Lung microvascular endothelial cell (primary cell): ENCODE measurements at places on chromosomes 12 and 14.

DNA sequence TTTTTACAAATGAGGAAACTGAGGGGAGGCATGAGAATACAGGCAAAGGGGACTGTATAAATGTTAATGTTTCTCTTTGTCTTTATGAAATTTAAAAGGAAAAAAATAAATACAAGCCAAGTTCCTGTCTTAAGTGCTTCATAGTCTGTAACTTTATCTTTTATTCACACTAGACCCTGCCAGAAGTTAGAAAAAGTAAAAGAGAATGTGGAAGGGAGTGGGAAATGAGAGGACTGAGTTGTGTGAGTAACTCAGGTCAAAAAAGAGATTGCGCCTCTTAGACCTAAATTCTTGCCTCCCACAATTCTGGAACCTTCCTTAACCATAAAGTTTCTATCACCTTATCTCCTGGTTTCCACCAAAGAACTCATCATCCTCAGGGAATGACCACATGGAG lies 141.1 kb downstream of the KICS2 start:
- no peak for DNase-seq

DNA sequence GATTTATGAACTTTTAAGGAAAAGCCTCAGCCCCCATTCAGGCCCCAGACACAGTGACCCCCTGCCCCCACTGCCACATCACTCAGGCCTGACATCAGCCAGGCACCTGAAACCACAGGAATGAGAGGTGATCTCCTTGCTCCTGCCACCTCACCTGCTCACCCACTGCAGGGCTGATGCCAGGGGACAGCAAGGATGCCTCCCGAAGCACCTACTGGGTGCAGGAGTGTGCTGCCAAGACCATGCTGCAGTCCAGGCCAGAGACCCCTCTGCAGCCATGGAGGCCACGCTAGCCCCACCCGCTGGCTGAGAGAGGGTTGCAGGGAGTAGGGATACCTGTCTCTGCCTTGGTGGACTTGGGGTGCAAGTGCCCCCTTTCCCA lies 18.6 kb upstream of the KRT7 start:
- DNase-seq: no peak

GRCh38 chr12:12813120-12814101 lies at the start of gene DDX47:
Gene DDX47 (plus strand): TSS chr12:12813346. CDS start chr12:12813368, 22 bp downstream.
- peak; percentile 96 for DNase-seq

GRCh38 chr12:52818388-52818787 lies 4.5 kb upstream of the KRT4 start:
- DNase-seq: no peak

DNA sequence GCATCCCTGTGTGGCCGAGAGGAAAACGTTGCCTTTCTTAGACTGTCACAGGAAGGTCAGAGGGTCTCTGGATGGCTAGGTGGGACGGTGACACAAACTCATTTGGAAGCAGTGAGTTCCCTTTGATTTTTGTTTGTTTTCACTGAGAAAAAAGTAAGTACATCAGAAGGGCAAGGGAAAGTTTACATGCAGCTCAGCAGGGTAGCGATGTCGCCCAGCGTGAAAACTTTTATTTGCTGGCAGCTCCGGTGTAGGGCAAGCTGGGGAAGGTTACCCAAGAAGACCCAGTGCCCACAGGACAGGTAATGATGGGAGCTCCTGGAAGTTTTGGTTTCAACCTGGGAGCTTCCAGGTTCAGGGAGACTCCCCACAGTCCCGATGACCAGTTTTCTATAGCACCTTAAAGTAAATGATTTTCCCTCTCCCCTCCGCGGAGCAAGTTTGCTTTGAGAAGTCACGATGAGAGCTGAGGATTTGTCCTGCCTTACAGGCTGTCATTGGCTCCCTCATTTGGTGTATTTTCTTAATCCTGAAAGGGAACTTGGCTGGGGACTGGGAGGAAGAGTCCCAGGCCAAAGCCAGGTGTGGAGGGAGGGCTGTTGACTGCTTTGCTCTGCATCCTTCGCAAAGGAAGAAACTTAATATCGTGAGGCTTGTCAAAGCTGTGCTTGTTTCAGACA lies 64.7 kb upstream of the ESRRB start:
- no peak for DNase-seq

GRCh38 chr12:19421503-19422282 lies 17.6 kb upstream of the AEBP2 start:
- DNase-seq: no peak

DNA sequence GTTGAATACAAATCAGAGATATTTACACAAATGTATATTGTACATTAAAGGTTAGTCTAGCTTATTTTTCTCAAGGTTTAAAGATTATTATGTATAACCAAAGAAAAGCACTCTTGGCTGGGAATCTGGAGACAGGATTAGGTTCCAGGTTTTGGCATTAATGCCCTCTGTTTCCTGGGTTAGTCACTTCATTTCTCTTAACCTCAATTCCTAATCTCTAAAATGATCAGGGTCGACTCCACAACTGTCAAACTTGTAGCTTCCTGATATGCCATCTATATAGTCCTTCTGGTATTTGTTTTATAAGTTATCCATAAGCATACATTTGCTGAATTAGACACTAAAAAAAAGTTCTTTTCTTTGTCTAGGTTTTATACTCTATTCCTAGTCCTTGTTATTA lies 2.6 kb downstream of the ITPR2 start:
- peak; percentile 29 for DNase-seq

DNA sequence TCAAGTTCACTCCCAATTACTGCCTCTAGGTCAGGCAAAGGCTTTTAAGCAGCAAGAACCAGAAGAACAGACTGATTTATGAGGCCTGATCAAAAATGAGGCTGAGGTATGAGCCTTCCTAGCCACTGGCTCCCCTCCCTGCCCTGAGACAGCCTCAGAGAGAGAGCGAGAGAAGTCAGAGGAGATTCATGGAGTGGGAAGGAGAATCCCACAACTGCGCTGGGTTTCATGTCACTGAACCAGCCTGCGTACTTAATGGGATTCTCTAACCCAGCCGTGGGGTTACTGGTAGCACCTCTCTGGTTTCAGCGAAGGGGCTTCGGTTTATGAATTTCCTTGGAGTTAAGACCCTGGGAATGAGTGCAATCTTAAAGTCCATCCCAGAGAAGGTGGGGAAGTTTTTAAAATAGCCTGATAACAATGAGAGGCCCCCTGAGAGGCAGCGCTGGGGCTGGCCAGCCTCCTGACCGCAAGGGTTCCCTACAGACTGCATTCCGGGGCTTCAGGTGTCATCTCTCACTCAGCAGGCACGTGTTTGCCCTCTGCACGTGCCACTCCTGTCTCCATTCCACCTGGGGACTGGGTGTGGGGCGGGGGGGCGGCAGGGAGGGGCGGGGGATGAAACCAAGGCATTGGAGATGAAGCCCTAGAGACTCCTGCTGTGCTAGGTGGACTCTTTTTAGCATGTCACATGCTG lies 6.1 kb upstream of the GPRC5A start:
- no peak for DNase-seq

DNA sequence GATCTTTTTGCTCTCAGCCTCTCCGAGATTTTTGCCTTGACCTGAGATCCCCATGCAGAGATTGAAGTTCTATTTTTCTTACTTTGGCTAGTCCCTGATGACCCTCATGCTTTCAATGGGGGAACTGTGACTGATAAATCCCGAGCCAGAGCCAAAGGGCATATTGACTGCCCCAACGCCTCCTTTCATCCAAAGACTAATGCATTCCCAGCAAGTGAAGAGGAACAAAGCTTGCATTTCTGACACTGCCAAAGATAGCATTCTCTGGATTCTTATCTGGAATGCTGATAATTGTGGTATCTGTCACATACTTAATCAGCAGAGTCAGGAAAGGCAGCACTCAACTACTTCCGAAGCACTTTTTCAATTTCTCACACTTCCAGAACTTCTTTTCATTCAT lies 152.3 kb upstream of the EGLN3 start:
- no peak for DNase-seq

GRCh38 chr14:24279301-24280186 lies 8.1 kb upstream of the RABGGTA start:
- DNase-seq: peak; percentile 12

- DNase-seq: no peak
These were observed 2.8 kb downstream of the EID3 start for GRCh38 chr12:104306376-104306775.

GRCh38 chr14:50013198-50013918 lies 103.0 kb downstream of the VCPKMT start:
- DNase-seq: no peak

DNA sequence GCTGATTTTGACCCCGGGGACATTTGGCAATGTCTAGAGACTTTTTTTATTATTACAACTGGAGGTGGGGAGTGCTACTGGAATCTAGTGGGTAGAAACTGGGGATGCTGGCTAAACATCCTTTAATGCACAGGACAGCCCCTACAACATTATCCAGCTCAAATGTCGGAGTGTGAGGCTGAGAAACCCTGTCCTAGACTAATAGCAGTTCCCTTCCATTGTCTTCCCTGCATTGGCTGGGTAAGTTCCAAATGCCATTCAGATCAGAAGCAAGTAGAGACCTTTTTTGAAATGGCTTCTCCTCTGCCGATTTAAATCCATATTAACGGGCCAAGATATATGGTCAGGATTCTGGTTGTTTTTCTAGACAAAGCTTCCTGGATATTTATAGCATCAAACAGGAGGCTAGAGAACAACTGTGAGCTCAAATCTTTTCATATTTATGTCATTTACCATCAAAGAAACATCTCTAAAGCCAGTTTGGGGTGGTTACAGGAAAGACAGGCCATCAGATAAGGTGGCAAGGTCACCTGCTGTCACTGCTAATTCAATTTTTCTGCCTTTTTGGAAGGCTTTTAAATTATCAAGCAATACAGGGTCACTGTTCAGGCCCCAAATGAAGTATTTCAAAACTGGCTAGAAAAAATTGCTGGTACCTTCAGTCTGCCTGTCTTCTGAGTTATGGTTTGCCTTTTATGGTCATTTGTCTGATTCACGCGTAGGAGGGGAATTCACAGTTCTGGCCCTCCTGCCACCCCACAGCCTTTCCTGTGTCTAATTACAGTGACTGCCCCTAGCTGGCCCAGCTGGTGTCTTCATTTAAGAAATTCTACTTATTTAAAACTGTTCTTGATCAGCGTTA lies 20.1 kb upstream of the AKAP5 start:
- peak; percentile 83 for DNase-seq

DNA sequence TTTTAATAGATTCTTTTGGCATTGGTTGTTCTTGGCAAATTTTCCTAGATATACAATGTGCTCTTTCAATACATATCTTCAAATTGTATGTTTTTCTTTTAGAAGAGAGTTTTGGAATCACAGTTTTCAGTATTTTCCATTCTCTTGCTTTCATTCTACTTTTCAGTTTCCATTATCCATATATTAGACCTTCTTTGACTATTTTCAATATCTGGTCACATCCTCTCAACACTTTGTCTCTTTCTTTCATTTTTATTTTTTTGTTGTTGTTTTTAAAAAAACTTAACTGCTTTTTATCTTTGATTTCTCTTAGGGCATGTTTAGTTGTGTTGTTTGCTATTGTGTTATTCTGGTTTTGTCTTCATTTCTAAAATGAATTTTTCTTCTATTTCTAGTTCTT lies 59.9 kb upstream of the CLMN start:
- DNase-seq: no peak

DNA sequence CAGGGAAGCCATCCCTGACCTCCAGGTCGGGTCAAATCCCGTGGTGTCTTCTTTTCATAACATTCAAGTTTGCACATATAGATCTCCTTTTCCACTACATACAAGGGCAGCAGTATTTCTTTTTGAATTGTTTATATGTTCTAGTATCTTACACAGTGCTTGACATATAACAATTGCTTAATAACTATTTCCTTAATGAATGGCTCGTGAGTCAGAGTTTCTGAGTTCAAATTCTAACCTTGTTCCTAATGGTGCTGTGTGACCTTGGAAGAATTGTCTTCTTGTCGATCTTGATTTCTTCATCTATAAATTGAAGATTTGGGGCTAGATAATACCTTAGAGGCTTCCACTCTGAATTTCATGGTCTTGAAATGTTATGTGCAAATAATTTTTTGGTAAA lies 57.2 kb upstream of the PELI2 start:
- no peak for DNase-seq
